ENCODE measurements at places on chromosomes 5 and 9. TPM values are rescaled to one million over a fixed set of nuclear protein-coding genes. Genes with fewer than 3 reads are reported as not detected.

AMBP gene
- 6.6 TPM for total RNA-seq

- no peak for DNase-seq
Measured at GRCh38 chr9:131366761-131367401, 27.0 kb upstream of the PRRC2B start.

DNA sequence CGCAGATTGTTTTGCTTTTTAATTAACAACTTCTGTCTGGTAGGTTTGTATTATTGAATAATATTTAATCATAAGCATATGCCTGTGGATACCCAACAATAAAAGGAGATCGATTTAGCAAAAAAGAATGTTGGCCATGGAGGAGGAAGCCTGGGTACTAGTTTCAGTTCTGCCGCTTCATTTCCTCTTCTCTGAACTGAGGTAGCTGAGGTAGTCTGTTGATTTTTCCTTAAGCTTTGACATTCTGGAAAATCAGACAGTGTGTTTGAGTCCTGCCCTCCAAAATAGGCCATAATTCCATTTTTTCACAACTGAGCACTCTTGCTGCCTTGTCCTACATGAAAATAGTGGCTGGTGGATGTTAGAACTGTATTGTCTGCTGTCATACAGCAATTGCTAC, 6.0 kb upstream of the GPR21 start:
- DNase-seq = no peak

GRCh38 chr9:72038408-72038807, 22.0 kb downstream of the C9orf57 start:
- DNase-seq = no peak
